Right ventricle myocardium superior (tissue), 1 donor: ENCODE measurements at places on chromosomes 11 and 22.

DNA sequence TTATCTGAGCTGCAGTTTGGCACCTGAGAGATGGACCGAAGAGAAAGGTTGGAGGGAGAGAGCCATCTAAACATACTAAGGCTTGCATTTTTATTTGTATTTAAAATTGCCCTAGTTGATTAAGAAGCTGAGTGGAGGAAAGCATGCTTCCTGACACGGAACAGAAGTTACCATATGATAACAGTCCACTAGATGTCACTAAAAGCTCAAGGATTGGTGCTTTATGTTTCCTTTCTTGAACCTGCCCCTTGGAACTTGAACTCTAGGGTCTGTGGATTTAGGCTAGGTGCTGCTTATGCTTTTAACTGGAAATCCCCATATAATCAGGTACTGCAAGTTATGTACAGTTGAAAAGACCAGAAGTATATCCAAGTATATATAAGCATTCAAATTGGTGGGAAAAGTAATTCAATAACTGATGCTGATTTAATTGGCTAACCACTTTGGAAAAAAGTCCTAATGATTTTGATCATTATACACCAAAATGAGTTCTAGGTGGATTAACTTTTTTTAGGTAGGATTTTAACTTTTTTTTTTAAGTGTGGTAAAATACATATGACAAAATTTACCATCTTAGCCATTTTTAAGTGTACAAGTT, 9.5 kb downstream of the RBMXL2 start:
- DNase-seq, result no peak

DNA sequence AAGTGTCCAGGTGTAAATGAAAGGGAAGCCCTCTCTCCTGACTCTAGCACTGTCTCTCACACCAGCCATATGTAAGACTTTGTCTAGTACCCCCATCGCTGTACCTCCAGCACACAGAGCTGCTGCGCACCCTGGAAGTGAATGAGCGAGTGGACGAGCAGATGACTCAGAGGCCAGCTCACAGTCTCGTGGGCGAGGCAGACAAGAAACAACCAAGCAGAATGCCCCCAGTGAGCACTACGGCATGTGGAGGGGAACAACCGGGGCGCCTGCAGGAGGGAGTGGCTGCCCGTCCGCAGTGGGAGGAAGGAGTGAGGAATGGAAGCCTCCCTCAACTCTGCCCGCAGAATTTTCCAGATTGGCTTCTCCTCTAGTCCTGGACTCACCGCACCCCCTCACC, 46.4 kb downstream of the MCM5 start:
- DNase-seq, result no peak

GRCh38 chr11:68763181-68763721, 11.9 kb upstream of the TESMIN start:
- no peak for DNase-seq

DNA sequence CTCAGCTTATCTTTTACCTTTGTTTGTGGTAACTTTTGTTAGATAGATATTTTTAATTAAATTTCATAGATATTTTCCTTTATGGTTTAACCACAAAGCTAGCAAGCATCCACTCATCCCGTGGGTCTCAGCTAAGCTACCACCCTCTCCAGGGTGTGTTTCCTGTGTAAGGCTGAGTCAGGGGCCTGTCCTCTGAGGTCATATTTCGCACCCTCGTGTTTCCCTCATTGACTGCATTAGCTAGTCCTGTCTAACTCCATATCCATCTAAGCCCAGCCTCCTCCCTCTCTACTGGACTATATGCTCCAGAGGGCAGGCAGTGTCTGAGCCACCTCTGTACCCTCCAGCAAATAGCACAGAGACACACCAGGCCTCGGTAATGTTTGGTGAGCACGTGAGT, 16.7 kb downstream of the XRRA1 start:
- DNase-seq, result no peak

DNA sequence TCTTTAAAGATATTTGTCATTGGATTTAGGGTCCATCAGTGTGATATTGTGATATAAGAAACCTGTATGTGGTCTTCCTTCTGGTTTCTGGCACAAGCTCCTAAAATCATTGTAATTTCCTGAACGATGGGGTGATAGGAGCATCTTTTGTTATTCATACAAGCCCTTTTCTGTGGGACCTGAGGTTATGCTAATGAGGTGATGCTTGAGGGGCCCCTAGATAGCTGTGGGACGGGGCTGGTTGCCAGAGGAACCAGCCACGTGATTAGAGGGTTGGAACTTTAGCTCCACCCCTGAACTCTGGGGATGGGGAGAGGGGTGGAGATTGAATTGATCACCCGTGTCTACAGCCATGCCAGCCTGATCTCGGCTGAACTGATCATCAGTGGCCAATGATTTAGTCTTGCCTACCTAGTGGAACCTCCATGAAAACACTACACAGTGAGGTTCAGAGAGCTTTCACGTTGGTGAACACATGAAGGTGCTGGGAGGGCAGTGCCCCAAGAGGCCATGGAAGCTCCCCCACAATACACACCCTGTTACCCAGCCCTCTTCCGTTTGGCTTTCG, 62.8 kb downstream of the BCR start:
- no peak for DNase-seq

- DNase-seq, result peak; percentile 40
These were observed 11.4 kb upstream of the BRD1 start for GRCh38 chr22:49838771-49839717.

DNA sequence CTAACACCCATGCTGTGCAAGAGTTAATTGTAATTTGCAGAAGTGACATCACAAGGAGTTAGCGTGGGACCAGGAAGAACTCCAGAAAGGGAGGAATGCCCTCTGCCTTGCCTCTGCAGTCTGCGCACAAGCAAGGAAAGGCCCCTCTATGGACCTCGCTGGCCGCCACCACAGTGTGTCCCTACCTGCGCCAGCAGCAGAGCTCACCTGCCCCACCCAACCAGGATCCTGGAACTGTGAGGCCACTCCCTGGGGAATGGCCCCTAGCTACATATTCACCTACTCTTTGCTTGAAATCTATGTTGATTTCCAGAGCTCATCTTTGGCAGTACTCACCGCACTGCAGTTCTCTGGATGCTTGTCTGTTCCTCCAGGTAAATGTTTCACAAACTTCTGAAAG, 72.0 kb upstream of the MTNR1B start:
- DNase-seq, result no peak

DNA sequence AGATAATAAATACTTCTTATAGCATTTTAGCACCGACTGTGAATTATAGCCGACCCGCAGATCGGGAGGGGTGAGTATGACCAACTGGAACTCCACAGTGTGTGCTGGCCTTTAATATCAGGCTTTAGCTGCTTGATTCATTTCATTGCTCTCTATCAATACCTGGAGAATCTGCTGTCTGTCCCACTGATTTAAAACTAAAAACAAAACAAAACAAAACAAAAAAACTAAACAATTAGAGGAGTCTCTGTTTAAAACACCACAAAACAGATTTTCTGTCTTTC, 216.8 kb downstream of the FAT3 start:
- DNase-seq, result no peak

DNA sequence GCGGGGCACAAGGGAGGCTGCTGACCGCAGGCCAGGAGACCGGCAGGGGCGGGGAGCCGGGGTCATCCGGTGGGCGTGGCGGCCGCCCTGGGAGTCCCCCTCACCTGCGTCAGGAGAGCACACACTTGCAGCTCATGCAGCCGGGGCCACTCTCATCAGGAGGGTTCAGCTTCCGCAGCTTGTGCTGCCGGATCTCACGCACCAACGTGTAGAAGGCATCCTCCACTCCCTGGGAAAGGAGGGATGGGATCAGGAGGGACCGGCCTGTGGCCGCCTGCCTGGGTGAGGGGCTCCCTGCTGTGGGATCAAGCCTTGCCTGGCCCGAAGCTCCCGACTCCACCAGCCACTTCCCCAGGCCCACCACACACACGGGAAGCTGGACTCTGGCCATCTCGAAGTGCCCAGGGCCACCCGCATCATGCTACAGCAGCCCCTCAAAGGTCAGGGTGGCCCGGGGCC, 2.8 kb downstream of the HRAS start:
- DNase-seq, result no peak

- no peak for DNase-seq
These were observed 76.6 kb upstream of the LRRC4C start for GRCh38 chr11:41536021-41536568.

DNA sequence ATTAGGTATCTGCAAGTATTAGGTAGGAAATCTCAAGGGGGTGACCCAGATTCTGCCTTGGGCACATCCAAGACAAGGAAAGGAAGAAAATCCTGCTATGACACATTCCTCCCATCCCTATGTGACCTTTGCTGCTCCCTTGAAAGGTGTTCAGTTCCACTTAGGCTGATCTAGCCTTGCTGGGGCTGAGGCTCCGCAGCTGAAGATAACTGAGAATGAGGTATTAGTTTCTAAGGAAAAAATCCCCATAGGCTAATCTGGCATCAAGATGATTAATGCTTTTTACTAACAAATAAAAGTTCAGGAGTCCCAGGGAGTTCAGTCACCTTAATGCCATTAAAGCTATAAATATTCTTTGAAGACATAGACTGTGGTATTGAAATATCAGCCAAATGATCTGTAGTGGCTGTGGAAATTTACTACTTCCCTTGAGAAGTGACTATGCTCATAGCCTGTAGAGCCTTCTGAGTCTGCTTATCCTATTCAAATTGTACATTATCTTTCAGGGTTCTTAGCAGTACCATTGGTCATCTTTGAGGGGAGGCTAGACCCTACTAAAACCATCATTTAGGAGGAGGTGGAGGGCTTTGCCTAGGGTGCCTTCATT, 239.9 kb upstream of the RAG2 start:
- DNase-seq, result no peak

DNA sequence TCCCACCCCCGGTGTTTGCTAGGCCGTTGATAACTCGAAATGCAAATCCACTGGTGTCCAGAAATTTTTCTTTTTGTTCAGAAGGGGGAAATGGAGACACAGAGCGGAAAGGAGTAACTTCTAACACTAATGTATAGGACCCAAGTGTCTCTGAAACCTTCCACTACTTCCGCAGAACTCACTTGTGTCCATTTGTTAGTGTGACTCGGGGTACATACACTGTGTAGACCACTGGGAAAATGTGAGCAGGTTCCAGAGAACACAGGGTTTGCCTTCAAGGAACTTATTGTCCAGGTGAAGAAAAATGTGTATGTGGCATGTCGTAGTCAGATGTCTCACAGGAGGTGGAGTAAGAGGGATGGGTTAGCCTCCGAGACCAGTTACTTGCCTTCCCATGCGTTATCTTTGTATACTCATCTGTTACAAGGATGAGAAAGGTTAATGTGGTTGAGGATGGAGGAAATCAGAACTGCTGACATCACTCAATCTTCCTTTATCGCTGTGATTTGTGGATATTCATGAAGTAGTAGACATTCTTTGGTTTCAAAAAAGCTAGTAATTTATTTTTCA, 857 bp downstream of the ARCN1 start:
- DNase-seq, result no peak

DNA sequence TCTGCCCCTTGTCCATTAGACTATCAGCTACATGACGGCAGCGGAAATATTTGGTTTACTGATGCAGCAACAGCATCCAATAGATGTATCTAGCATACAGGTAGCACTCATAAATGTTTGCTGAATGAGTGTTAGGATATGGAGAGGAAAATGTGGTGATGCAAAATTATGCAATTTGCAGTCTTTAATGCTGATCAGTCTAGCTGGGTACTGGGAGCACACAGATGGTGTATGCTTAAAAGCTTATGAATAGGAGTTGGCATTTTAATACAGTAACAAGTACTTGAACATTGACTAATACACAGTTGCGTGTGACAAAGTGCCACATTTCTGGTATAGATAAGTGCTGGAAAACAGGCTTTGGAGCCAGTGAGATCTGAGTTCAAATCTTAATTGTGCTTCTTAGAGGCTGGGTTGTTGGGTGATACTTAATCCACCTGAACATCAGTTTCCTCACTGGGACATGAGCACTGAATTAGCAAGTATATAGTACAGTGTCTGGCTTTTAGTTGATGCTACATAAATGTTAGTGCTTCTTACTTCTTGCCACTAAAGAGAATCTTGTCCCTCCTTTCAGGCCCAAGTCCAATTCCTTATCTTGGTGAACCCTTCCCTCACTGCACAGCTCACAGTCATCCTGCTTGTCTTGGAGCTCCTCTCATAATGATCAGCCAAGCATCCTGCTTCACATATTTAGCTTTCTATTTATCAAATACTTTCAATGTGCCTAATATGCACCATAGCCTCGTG, 99.6 kb downstream of the TIMP3 start:
- no peak for DNase-seq

- no peak for DNase-seq
These were observed 154.9 kb downstream of the TEAD1 start for GRCh38 chr11:12829131-12829530.

GRCh38 chr11:114616516-114616915, 20.9 kb upstream of the NXPE4 start:
- no peak for DNase-seq

DNA sequence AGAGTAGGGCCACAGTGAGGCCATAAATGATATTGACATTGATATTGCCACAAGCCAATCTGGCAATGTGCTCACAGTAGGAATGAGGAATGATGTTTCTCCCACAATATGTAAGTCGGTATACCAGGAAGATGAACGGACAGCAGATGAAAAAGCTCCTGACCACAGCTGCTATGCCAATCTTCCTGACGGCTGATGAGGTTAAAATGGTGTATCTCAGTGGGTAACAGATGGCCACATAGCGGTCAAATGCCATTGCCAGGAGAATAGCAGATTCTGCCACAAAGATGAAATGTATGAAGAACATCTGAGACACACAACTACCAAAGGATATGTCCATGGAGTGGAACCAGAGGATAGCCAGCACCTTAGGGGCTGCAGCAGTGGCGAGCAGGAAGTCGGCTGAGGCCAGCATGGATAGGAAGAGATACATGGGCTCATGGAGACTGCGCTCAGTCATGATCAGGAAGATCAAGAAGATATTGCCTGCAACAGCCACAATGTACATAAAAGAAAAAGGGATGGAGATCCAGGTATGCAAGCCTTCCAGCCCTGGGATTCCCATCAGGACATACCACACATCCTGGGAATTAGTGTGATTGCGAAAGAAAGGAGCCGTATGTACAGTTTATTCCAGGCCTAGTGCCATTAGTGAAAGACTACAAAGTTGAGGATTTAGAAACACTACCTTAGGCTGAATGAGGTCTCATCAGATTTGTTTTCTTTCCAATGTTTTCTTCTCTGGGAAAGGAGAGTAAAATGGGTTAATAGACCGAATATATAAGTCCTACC, 22.2 kb downstream of the OR51V1 start:
- no peak for DNase-seq

DNA sequence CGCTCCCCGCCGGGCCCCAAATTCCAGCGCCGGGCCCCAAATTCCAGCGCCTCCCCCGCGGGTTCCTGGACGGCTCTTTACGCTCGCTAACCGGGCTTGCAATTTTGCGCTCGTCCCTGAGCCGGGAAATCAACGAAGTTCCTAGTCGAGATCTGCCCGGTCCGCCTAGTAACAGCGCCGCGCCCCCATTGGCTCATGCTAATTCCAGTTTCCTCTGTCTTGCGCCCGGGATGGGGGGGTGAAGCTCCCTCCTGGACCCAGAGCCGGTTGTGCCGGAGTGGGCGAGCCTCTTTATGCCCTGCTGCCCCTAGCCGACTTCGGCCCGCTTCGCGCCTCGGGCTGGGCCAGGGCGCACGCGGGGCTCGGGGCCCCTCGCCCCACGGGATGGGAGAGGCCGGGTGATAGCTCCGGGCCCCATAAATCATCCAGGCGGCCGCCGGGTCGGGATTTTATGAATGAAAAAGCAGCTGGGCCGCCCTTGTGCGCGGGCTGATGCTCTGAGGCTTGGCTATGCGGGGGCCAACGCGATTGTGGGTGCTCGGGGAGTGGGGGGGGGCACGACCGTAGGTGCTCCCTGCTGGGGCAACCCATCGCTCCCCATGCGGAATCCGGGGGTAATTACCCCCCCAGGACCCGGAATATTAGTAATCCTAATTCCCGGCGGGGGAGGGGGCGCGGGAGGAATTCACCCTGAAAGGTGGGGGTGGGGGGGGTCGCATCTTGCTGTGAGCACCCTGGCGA, 1.8 kb upstream of the CCND1 start:
- DNase-seq, result peak; percentile 94
